ENCODE measurements at places on chromosomes 12 and 14.

GRCh38 chr12:78888568-78888967 is 24.0 kb downstream of the SYT1 start:
- no peak for DNase-seq

GRCh38 chr12:56221232-56221756 is 428 bp downstream of the RNF41 start:
- DNase-seq: no peak

DNA sequence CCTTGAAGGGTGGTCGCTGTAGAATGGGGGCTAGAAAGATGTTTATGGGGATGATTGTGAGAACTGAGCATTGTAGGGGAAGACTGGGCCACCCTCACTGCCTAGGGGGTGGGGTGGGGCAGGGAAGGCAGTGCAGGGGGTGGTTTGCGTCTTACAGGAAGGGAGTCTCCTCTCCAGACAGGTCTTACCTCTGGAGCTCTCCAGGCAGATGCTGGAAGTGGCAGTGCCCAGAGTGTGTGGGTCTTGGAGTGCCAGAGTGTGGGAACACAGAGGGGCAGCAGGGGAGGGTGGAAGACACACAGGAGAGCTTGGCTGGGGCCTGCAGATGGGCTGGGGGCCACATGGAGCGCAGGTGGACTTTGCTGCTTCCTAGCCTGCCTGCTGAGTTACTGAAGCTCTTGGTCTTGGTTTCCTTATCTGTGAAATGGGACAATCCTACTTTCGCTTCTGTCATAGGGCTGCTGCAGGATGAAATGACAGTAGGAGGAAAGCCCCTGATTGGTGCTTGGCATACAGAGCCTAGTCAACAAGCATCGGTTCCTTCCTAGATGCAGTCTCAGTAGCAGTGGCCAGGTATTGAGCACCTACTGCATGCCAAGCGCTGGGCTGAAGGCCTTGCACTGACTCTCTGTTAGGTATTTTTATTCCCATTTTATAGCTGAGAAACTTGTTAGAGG is 118.3 kb downstream of the SLC25A47 start:
- no peak for DNase-seq

DNA sequence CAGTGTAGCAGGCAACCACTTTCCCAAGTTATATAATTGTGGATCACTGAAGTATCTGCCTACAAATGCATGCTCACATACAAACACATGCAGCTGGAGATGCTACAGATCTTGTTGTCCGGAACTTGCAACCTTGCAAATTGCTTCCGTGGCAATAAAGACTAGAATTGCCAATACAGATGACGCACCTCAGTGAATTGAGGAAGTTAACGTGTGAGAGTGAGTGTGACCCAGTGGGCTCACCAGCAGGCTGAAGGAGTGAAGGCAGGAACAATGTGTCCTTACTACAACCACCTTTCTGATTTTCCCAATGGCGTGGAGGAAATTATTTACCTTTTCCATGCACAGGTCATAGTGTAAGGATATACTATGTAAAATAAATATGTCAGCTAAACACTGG is 89.4 kb upstream of the GRIP1 start:
- DNase-seq: no peak

DNA sequence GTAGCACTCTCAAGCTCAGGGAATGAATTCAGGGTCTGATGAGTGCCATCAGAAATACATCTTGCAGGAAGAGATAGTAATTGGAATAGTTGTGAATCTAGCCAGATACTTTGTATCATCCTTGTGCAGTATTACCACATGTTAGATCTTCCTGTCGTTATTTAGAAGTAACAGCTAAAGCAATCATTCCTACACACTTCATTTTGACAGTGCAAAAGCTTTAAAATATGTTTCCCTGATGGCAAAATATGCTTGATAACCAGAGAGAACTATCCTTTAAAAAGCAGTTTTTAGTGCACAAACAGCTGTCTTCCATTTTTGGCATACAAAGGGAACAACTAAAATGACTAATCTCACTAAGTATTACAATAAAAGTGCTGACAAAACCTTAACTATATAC is 149.5 kb upstream of the SLC38A2 start:
- no peak for DNase-seq

DNA sequence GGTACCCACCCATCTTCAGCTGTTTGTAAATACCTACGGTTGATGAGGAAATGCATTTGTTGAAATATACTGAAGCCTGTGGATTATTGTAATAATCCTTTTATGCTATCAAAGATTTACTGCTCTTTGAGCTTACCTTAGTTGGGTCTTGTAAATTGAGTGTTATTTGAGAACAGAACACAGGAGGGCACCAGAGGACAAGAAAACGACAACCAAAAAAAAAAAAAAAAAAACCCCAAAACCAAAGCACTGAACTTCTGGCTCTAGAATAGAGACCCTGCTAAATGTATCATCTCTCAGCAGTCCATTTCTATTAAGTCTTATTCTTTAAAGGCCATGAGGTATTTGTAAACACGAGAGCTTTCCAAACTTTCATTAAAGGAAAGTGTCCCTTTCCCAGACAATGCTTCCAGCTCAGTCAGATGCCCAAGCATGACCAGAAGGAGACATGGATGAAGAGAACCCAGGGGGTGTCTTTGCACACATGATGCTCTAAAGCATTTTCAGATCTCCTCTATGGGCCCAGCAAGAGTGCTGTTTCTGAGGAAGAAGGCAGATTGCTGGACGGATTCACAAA is 763.9 kb downstream of the NRXN3 start:
- no peak for DNase-seq

GRCh38 chr12:109443794-109444193 is 33.3 kb downstream of the KCTD10 start:
- no peak for DNase-seq

DNA sequence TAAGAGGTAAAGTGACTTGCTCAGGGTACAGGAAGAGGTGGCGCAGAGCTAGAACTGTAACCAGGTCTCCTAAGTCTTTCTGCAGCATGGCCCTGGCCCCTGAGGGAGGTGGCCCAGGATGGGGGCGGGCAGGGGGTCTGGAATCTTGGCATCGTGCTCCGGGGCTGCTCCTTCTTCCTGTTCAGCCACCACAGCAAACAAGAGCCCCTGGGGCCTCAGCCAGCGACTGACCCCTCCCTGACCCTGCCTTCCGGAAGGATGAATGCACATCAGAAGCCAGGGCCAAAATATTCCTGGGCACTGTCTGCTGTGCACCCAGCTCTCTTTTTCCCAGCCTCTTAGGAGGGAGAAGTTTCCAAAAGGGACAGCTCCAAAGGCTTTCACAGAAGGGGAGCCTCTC is 242.8 kb downstream of the DPF3 start:
- no peak for DNase-seq

GRCh38 chr14:101600891-101601605 is 39.8 kb downstream of the DIO3 start:
- DNase-seq: no peak

DNA sequence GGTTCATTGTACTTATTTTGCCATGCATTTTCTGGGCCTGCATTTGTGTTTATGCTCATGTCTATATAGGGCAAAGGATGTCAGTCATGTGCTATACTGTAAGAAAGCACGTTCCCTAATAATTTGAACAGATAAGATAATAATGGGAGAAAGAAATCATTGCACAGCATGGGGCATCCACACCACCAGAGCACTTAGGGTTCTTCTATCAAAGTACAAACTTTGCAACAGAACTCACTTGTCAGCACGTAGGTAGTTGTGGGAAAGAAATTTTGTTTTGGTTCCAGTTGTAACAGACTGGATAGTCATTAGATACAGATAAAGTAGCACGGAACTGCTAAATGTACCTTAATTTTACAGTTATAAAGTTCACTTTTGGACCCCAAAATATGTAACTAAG is 10.1 kb downstream of the PPP1CC start:
- DNase-seq: no peak

GRCh38 chr12:80580254-80580653 is 127.2 kb upstream of the MYF6 start:
- no peak for DNase-seq

DNA sequence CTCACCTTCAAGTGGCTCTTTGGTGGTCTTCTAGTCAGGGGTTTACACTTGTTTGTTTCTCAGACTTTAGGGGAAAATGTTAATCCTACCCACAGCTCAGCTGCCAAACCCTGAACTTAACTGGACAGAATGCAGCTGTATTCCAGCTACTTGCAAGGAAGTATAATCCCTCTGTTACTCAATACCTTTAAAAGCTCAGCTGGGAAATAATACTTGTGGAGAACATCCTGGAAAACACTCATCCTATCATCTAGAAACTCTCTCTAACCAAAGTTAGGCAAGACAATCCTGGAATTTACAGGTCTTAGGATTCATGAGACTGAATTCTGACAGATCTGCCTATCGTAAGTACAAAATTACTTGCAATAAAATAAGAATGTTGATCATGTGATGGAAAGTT is 404.1 kb downstream of the ADAMTS20 start:
- DNase-seq: no peak

- no peak for DNase-seq
These were observed 333.8 kb downstream of the KCNH5 start for GRCh38 chr14:62711351-62712023.

- DNase-seq: no peak
These were observed 73.0 kb upstream of the FICD start for GRCh38 chr12:108442067-108442466.

- DNase-seq: no peak
These were observed 18.6 kb upstream of the PLEKHG3 start for GRCh38 chr14:64685371-64686281.

GRCh38 chr14:68789821-68790643 is 2.8 kb downstream of the ZFP36L1 start:
- no peak for DNase-seq

DNA sequence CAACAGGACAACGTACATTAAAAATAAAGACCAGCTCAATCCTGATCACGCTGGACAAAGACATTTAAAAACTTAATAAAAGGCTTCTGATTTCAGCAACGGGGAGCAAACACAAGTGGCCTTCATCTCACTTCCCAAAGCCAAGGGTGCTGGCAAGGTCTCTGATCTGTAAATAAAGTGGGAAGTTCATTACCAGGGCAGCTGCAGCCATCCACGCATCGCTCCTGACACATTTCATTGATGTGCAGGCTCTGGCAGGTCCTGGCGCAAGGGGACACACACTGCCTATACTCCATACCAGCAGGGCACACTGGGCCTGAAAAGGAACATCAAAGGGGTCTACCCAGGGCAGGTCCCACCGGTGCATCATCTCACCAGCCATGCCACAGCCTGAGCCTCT is 51.0 kb downstream of the VWF start:
- no peak for DNase-seq

Data from CD4-positive, alpha-beta T cell treated with Interleukin-4 for 4 hours (primary cell).